ENCODE measurements at places on chromosomes 3 and 15.

GRCh38 chr3:62500556-62501288, 127.4 kb upstream of the FEZF2 start:
- no peak for DNase-seq

GRCh38 chr3:51391075-51391565, at the start of gene RBM15B:
TSS of gene RBM15B (plus strand) at chr3:51391285. CDS start at chr3:51391400, 115 bp downstream.
- peak; percentile 88 for DNase-seq

GRCh38 chr3:52679811-52680210, 5.9 kb downstream of the PBRM1 start:
- no peak for DNase-seq

DNA sequence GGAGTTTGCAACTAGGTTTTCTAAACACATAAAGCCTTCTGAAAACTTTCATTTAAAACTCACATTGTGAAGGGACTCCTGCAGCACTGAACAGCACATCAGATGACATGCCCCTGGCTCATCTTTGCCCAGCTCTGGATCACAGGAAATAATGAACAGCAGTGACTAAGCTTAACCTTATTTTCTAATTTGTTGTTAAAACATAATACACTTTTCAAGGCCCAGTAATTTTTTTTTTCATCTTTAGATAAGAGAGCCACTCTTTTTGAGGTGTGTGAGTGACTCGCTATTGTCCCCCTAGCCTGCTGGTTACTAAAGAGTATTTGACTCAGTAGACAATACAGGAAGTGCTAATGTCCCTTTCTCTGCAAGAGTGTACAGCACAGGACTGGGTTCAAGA, 204.0 kb downstream of the OSBPL10 start:
- DNase-seq: no peak

- DNase-seq: no peak
Observed at GRCh38 chr3:45479621-45480035, 91.3 kb downstream of the LARS2 start.

DNA sequence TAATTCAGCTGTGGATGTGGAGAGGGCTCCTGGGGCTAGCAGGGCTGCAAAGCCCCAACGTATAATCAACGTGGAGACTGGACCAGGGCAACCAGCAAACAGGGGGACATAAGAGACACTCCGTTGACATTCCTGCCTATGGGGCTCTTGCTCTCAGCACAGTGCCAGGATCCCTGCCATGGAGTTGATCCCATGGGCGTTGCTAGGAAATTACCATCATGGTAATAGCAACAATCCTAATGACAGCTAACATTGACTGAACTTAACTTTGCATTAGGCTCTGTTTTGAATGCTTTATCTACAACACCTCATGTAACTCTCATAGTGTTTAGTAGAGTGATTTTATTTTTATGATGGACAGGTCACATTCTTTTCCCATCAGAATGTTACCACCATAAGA, 16.9 kb downstream of the GASK1A start:
- DNase-seq: no peak

DNA sequence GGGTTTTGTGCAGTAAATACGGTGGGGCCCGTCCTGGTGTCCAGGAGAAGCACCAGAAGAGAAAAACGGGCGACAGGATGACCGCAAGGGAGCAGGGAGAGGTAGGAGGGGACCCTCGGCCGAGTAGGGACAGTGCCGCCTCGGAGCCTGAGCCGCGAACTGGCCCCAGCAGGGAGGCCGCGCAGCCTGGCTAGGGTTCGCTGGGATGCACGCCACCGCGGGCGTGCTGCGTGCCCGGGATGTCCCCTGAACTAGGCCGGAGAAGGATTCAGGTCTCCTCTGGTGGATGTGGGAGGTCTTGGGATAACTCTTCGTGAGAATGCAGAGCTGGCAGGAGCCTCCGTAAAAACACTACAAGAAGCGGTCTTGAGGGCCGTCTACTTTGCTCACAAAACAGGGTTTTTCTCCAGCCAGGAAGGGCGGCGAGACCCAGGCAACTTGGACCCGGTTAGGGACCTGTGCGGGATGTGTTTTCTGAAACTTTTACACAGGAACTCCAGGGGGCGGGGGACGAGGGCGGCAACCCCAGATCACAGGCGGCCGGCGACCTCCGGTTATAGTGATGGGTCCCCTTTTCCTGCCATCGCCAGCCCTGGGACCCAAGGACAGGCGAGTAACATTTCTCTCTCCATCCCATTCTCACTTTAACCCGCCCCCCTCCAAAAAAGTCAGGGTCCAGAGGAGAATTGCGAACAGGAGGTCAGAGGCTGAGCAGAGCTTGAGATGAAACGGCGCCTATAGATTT, 35.5 kb downstream of the NR2F2 start:
- no peak for DNase-seq

GRCh38 chr3:123048480-123049237, 18.2 kb upstream of the PDIA5 start:
- no peak for DNase-seq

DNA sequence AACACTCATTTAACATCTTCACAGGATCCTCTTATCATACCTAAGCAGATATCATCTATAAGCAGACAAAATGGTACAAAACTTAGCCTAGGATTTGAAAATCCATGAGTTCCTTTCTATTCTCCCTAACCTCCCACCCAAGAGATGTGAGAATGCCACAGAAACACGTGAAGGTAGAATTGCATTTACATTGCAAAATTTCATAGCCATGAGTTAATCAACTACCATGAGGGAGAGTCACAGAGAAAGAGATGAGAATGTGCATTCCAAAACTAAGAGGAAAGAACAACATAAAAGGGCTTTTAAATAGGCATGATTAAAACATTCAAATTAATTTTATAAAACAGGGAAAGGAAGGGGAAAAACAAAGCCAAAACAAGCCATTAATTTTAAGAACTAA, 806.2 kb downstream of the NTRK3 start:
- DNase-seq: no peak

GRCh38 chr3:177835917-177836316, 638.6 kb upstream of the TBL1XR1 start:
- DNase-seq: no peak

- DNase-seq: no peak
Observed at GRCh38 chr3:108292905-108293328, 3.4 kb upstream of the HHLA2 start.

- DNase-seq: no peak
Observed at GRCh38 chr3:158912621-158913020, 110.8 kb downstream of the MFSD1 start.

DNA sequence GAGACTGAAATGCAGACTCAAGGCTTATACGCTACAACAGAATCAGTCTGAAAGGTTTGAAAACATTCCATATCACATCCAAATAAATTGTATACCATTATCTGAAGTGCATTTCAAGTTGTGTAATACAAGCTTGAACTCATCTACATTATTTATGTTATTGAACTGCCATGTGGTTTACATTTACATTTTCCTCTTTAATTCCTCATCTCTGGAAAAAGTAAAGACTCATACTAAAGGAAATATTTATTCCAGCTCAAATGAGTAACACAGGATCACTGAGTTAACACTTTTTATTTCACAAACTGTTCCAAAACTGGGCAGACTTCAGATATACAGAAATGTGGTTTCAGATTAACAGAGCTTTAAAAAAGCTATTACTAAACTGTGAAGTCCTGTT, 282.5 kb downstream of the ULK4 start:
- DNase-seq: no peak

- DNase-seq: no peak
Observed at GRCh38 chr3:104887069-104887468, 479.6 kb upstream of the ALCAM start.

DNA sequence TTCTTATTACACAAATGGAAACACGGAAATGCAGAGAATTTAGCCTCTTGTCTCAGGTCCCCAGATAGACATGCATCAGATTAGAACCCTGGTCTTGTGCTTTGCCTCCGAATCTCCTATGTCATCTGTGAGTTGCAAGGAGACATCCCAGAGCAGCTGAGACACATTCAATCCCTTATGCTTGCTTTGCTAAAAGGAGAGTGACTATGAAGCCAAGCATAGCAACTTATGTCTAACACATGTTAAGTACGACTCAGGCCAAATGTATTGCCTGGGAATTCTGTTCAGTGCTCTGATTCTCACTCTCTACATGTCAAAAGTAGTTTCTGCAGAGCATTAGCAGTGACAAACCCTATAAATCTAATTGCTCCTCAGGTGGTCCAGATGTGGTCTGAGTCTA, 30.6 kb upstream of the LRRC3B start:
- no peak for DNase-seq

DNA sequence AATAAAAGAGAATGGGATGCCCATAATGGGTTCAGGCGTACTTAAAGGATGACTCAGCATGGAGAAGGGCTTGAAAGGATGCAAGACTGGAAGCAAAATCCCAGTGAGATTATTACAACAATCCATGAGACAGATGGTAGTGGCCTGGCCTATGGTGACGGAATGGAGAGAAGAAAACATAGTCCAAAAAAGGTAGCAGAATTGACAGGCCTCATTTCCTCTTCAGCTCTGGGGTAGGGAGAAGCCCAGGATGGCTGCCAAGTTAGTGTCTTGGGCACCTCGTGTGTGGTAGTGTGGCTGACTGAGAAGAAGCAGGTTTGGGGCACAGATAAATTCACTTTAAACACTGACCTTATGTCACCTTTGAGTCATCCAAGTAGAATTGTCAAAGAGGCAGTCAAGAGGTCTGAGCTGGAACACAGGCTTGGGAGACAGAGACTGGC, 18.1 kb downstream of the MB21D2 start:
- no peak for DNase-seq

DNA sequence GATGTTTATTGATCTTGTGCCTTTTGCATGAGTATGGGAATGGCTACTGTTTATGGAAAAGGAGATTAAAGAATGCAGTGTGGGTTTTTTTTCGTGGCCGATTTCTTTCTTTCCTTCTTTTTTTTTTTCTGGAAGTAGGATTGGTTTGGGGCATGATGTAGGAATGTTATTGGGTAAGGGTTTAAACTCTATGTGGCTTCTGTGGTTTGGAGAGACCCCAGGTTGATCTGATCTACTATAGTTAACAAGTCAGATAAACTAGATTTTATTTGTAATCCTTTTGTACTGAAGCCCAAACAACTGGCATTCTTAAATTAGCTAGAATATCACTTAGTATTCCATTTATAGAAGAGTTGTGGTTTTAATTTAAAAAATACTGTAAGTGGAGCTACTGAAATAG, 304.8 kb downstream of the LPP start:
- no peak for DNase-seq

- DNase-seq: peak; percentile 0
Observed at GRCh38 chr15:55741833-55742497, 987 bp downstream of the PRTG start.

GRCh38 chr3:184186184-184186901, at the start of gene ABCF3:
TSS of gene ABCF3 (plus strand) at chr3:184186199. CDS start at chr3:184186208, 9 bp downstream.
- DNase-seq: no peak

GRCh38 chr3:171377859-171378258, 82.3 kb downstream of the TNIK start:
- DNase-seq: no peak

DNA sequence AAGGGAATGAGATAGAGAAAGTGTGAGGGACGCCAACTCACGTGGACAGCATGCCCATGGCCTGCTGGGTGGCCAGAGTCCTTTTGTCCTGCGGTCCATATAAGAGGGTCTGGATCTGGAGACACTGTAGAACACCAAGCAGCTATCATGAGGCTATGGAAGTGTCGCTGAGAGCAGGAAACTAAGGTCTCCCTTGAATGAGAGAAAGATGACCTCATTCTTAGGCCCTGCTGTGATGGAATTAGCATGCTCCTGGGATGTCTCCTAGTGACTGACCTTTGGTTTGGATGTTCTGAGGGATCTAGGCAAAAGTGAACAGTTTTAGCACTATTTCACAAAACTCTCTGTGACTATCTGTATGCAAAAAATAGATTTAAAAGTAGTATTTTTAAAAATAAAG, 34.4 kb downstream of the SYNM start:
- no peak for DNase-seq

GRCh38 chr3:24470277-24470676, 24.4 kb downstream of the THRB start:
- DNase-seq: no peak

DNA sequence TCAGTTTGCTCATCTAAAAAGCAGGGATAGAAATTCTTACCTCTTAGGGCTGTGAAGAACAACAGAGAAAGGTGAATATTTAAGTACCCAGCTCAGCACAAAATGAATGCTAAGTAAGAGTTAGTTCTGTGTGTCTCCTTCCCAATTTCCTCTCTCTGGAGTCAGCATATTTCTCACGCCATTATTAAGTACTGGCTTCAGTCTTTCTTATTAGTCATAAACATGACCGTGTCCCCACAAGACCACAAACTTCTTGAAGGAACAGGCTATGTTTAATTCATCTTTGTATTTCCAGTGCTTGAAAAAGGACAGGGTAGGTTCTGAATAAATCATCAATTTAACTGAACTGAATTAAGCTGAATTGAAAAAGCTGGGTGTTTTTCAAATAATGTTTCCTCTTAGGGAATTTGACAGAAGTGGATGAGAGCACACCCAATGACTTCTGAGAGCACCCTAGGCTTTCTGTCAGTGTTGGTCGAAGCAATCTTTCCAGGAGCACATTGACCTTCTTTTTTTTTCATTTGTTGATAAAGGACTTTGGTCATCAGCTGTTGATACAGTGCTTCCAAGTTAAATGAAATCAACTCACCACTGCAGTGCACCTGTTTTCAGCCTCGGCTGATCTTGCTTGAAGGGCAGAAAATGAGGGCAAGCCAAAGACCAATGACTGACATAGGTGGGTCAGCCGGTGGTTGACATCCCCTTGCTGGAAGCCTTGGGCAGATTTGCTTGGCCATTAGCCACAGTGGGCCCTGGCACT, 324.6 kb downstream of the MFSD1 start:
- DNase-seq: no peak

DNA sequence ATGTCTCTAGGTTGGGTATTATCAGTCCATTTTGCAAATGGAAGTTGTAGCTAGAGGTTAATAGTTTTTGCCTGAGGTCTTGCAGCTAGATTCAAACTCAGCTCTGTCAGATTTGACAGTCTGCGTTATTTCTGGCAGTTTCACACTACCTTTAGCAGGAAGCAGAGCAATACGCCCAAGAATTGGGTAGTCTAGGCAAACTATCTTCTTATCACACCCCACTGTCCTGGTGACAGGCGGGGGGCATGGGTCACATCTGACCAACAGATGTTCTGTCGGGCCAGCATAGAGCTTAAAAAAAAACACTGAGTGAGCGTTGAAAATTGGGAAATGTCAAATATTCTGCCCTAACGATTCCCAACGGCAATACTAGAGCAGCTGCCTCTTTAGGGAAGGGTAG, 5.7 kb downstream of the GPR160 start:
- DNase-seq: no peak

DNA sequence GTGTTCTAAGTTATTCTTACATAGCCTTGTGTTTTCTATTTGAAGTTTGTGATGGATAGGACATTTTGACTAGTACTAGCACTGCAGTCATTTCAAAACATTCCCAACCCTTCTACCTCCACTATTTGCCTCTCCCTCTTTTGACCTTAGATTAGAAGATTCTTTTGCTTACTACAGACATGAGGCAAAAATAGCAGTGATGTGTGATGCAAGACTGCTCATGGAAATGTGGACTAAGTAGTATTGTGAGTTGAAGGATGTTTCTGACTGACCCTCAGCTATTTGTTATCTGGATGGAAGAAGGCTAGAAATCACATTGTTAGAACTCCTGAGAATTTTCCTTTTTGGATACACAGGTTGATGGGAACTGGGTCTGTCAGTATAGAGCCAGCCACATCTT, 45.9 kb downstream of the ATP2C1 start:
- DNase-seq: no peak

GRCh38 chr3:42526616-42527367, 24.3 kb downstream of the VIPR1 start:
- no peak for DNase-seq
